ENCODE measurements at places on chromosomes 6 and 20. TPM values are rescaled to one million over a fixed set of nuclear protein-coding genes. Genes with fewer than 3 reads are reported as not detected.

HSPA12B gene
- total RNA-seq, result not detected

BPIFB4 gene
- total RNA-seq, result not detected

SNTA1 gene
- 11.5 TPM for total RNA-seq

PDE10A gene
- total RNA-seq, result not detected

DNA sequence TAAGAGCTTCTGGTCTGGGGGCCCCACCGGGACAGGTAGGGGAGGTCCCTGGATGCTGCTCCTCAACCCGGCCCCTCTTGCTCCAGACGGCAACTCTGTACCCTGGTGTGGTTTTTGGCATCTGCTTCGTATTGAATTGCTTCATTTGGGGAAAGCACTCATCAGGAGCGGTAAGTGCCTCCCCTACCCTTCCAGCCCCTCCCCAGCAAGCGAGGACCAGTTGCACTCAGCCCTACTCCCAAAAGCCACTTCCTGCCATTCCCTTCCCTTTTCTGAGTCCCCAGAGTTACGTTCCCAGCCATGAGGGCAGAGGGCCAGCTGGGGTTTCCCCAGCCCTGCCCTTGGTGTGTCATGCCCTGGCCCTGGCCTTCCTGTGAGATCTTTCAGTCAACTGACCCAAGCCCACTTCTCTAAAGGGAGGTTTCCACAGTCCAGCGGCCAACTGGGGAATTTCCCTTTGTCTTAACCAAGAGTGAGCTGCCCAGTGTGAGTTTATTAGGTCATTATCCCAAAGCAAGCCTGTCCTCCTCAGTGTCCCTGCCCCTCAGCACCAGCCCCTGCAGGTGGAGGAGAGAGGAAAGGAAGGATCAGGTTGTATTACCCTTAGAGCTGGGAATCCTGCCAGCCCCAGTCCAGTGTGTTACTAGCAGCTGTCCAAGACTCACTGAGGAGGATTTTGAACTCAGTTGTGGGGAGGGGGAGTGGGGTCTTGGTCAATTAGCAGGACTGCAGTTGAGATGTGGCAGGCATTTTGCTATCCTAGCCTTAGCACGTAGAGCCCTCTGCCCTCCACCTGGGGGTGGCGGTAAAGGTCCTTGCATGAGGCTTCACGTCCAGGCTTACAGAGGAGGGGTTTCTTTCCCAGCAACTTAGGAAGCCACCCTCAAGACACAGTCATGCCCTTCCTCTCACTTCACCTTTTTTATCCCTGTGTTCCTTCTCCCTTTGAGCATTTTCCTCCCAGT, 45.8 kb downstream of the TM9SF4 start:
- DNase-seq, result peak; percentile 28
